Stimulated activated CD4-positive, alpha-beta T cell treated with anti-CD3 and anti-CD28 coated beads, Interleukin-12 subunit alpha, Interleukin-12 subunit beta, amount 100 ng/mL, for 4 hours (primary cell): ENCODE measurements at places on chromosomes 1 and 21.

DNA sequence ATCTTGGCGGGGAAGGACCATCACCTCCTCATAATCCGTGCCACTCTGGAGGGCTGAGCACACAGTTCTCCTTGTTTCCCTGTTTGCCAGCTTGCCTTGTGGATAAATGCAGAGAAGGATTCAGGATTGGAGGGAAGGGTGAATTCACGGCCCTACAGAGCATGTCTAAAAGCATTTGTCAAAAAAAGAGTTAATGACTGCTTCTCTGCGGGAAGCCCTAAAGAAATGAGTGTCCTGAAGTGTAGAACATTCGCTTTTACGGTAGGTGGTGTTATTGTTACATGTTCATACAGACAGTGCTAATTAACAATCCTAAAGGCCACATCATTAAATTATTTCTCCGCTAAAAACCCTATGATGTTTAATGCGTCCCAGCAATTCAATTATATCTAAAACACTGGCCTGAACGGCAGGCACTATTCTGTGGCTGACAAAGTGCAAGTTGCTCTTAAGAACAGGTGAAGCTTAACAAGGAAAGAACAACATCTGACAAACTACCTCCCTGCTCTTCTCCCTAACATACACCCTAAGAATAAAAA is 112.3 kb upstream of the NFIA start:
- DNase-seq, result no peak

- DNase-seq, result no peak
These were observed 31.1 kb downstream of the SIPA1L2 start for GRCh38 chr1:232598837-232599177.

- DNase-seq, result no peak
These were observed 188.5 kb downstream of the SLC45A1 start for GRCh38 chr1:8506456-8506855.

- DNase-seq, result no peak
These were observed 3.1 kb downstream of the C1orf162 start for GRCh38 chr1:111476761-111477309.

- DNase-seq, result no peak
These were observed 53.8 kb upstream of the BCL10 start for GRCh38 chr1:85330214-85330631.

- peak; percentile 53 for DNase-seq
These were observed at the start of gene FAM78B for GRCh38 chr1:166166698-166167571. FAM78B (minus strand) TSS chr1:166167001; CDS start chr1:166166248, 753 bp downstream.
